ENCODE measurements at places on chromosomes 1 and 21.
A peak's percentile ranks its signal among the peaks of the same experiment; 100 is the strongest.

DNA sequence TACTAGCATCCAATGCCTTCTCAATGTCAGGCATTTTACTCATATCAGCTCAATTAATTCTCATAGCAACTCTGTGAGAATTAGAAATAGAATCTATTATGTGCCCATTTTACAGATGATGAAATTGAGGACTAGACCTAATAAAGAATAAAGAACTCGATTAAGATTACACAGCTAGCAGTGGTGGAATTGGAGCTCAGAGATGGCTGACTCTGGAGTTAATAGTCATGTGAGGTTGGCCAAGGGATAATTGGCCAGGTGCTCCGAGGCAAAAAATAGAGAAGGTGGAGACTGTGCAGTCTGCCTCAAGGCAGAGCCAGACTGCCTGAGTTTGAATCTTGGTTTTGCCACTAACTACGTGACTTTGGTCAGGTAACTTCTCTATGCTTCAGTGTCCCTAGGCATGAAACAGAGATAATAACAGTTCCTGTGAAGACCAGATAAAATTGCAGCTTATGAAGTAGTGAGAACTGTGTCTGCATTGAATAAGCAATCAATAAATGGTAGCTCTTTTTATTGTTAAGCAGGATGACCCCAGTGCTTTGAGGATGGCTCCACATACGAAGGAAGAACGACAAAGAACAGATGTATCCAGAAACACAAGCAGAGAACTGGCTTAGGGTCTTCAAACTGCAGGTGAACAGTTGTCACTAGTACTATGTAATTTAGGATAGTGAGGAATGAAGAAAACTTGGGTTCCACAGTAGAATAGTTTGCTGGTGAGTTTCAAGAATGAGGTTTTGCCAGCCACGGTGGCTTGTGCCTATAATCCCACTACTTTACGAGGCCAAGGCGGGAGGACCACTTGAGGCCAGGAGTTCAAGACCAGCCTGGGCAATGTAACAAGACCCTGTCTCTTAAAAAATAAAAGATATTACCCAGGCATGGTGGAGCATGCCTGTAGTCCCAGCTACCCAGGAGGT, 6.9 kb upstream of the CCSAP start:
- no peak for DNase-seq

DNA sequence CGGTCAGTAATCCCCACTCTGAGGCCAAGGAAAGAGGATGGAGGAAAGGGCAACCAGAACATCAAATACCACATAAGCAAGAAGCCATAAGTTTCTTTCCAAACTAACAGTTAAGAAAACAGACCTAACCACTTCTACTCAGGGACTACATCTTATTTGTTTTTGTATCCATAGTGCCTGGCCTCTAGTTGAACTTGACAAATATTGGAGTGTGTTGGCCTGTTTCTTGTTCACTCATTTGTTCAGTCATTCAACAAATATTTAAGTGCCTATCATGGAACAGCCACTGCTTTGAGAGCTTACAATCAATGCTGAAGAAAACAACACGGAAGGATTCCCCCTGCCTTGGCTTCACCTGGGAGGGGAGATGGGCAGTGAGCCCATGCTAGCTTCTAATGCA, 69.7 kb downstream of the ST6GALNAC3 start:
- no peak for DNase-seq

- DNase-seq, result no peak
Observed at GRCh38 chr1:117821774-117822482, 107.5 kb downstream of the GDAP2 start.

- DNase-seq, result no peak
Observed at GRCh38 chr21:32543975-32544374, 41.3 kb downstream of the TCP10L start.

- peak; percentile 77 for DNase-seq
Observed at GRCh38 chr1:150979092-150980056, 2.7 kb upstream of the ANXA9 start.

DNA sequence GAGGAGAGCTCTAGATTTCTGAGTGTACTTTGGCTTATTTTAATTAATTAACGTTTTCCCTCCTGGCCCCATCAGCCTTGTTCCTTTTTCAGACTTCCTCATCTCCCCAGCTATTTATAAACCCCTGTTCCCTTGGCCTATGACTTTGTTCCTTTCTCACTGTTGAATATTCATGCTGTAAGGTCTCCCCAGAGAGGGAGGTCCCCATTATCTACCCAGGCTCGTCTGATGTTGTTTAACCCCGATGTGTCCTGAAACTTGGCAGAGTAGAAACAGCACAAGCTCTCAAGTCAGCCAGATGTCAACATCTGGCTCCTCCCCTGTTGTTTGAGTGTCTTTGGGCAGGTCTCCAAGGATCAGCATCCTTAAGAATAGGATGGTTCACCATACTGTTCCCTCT, 153.6 kb downstream of the HIVEP3 start:
- DNase-seq, result no peak

DNA sequence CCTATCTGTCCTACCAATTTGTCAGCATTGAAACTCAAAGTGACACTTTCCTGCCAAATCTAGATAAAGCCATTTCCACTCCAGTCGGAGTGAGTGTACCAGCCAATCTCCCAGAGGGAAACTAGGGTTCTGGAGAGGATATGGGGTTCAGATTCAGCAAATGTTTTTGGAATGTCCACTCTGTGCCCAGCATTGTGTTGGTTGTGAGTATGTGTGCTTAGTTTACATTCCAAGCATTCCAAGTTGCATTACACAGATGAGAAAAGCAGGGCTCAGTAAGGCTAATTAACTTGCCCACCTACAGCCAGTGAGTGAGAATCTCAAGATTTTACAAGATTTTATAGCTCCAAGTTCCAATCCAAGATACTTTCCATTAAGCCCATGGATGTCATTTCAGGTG, 26.4 kb upstream of the RGS16 start:
- no peak for DNase-seq

All from stimulated activated CD4-positive, alpha-beta T cell treated with anti-CD3 and anti-CD28 coated beads, Interleukin-1b, Interleukin-23, amount 100 ng/mL, for 1 hour (primary cell).